ENCODE measurements at places on chromosomes 2 and 18.

- no peak for DNase-seq
Observed at GRCh38 chr18:73664896-73665295, 482.7 kb downstream of the FBXO15 start.

GRCh38 chr2:129004485-129004884 is 685.8 kb upstream of the HS6ST1 start:
- DNase-seq = no peak

GRCh38 chr2:203802342-203803052 is 65.1 kb upstream of the CTLA4 start:
- DNase-seq = no peak

DNA sequence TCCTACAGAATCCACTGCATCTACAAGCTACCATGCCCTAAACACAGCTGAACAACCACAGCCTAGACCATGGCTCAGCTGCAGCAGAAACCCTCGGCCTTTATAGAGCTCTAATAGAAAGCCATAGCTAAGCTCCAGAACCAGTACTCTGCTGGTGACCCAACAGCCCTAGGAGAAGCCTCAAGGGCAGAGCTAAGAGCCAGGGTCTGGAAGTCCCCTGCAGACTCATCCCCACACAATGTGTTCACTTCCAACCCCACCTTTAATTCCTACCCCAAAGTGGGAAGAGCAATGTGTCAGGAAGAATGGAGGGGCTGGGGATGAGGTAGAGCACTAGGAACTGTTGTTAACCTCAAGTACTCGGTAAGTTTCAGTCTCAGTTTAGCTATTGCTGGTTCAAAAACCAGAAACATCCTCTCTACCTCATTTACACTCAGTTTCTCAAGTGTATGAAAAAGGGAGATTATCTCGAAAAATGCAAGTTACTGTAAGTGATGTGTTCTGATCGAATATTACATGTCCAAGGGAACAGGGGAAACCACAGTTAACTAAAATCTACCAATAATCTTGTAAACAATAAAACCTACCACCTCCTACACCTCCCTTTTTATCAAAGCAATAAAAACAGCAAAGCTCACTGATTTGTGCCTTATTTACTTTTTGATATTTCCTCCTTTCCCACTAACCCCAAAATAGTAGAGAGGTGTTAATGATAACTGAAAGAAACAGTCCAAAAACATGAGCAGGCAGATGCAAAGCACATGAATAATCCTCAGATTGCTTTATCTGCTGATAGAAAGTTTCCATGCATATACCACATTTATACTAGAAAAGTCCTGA is 36.2 kb downstream of the THADA start:
- no peak for DNase-seq

DNA sequence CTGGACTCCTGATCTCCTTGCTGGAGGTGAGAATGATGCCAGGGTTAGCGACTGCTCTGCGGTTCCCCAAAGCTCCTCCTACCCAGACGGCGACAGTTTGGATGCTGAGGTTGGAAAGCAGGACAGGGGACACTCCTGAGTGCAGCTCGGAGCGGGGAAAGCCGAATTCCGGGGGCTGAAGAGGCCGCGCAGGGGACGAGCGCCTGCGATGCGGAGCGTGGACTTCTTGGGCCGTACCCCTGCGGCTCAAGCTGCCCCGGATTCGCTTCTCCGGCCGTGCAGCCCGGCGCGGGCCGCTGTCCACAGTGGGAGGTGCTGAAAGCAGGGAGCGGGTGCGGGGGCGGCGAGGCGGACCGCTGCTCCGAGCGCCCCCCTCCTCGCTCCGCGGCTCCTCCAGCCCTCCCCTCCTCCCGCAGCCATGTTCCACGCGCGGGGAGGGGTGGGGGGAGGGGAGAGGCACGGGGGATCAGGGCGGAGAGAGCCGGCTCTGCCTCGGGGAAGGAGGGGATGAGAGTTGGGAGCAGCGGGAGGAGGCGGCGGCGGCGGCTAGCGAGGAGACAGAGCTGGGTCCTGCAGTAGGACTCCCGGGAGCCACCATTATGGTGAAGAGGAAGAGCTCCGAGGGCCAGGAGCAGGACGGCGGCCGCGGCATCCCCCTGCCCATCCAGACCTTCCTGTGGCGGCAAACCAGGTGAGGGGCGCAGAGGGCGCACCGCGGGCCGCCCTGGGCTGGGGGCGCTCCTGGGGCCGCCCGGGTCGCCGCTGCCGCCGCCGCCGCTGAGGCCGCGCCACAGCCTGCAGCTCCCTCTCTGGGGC is at the start of gene UNC80:
Gene UNC80 (plus strand): TSS at position 359 of the 816 bp plus-strand sequence. CDS start 241 bp downstream, at position 600.
- peak; percentile 79 for DNase-seq
